AG10803 (cell line): ENCODE measurements at places on chromosomes 7 and 10.

GRCh38 chr7:7769710-7770627, 51.6 kb upstream of the RPA3 start:
- peak; percentile 51 for DNase-seq

- DNase-seq, result no peak
These were observed 399.3 kb downstream of the PPP1R3A start for GRCh38 chr7:113519472-113519871.

DNA sequence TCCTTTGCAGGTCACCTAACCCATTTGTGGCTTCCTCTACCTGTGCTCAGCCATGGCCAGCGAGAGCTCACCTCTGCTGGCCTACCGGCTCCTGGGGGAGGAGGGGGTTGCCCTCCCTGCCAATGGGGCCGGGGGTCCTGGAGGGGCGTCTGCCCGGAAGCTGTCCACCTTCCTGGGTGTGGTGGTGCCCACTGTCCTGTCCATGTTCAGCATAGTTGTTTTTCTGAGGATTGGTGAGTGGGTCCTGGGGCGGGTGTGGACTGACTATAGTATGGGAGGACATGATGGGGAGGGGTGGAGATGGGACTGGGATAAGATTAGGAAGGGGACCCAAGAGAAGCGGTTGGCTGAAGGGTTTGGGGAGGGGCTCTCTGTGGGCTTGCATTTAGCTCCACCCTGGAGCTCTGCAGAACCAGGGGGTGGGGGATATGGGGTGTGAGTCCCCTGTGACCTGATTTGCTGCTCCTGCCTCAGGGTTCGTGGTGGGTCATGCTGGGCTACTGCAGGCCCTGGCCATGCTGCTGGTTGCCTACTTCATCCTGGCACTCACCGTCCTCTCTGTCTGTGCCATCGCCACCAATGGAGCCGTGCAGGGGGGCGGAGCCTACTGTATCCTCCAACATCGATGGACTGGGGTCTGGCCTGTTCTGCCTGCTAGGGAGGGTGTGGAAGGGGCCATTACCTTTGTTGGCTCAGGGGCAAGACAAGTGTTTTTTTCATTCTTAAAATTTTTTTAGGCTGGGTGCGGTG, 1.8 kb downstream of the SLC12A9 start:
- no peak for DNase-seq

DNA sequence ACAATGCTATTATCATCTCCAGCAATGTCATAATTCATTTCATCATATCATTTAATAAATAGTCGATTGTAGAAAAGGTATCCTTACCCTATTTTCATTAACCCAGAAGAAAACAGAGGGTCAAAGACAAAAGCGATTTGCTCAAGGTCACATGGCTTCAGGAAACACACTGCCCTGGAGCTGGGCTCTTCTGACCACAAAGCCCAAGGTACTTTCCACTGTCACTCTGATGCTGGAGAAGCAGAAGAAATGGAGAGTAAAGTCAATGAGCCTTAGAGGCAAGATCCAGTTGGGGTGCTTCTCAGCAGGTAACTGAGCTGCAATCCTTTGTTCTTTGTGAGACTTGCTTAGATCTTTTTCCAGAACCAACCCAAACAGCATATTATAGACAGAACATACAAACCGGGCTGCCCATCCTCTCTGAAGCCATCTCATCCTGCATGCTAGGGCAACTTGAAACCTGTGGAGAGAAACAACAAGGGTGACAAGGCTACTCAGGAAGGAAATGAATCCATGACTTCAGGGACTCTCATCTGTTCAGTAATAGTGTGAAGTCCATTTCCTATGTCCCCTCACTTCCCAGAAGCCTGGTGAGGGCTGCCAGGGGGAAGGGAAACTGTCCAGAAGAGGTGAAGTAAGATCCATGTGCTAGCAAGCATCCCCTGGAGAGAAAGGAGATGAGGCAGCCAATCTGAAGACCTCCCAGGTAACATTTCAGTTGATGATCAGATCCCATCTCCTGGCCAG, 148.6 kb upstream of the SVIL start:
- DNase-seq, result no peak

GRCh38 chr10:52571018-52571417, 201.6 kb downstream of the MBL2 start:
- peak; percentile 48 for DNase-seq

- DNase-seq, result no peak
These were observed 1.0 kb upstream of the HOXA11 start for GRCh38 chr7:27185854-27186667.

DNA sequence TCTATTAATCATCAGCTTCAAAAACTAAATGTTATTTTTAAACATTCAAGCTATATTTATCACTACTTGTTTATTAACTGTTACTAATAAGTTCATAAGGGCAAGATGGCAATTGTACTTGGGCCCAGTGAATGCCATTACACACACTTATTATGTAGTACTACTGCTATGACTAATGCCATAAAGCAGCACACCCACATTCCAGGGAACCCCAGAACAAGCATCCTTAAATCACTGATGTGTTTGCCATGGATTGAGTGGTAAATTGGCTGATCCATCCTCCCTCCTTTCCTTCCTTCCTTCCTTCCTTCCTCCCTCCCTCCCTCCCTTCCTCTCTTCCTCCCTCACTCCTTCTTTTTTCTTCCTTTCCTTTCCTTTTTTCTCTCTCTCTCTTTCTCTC, 37.4 kb upstream of the RSU1 start:
- DNase-seq, result peak; percentile 56

DNA sequence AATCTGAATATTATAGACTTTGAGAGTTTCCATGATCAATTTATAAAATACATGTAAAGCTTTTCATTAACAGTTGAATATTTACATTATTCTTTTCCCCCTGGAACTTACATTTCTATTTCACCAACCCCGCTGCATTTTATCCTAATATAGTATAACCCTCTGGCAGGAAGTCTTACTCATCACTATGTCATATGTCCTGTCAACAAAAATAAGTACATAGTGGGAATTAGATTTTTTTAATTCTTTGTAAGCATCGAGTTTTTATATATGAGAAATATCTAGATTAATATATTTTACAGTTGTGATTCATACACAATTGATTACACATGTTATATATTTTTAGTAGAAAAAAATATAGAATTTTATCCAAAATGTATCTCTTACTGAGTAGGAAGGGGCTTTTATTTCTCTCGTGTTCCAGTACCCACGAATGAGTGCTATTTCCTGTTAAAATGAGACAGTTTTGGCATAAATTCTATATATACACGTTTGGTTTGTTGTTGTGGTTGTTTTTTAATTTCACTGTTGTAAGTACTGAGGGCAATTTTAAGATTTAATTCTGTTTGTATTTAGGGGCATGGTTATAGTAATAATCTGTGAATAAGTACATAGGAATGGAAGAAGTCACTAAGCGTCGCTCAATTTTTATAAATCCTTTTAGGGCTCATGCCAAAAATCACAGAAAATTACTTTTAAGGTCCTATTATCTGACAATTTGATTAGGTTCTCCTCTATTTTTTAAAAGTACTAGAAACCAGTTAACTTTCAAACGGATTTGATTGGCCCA, 87.1 kb downstream of the HECW1 start:
- peak; percentile 24 for DNase-seq

- no peak for DNase-seq
These were observed 10.6 kb upstream of the GPR37 start for GRCh38 chr7:124776153-124776552.

- no peak for DNase-seq
These were observed 5.5 kb upstream of the CTBP2 start for GRCh38 chr10:125165584-125166573.

GRCh38 chr10:76037531-76038155, 606.2 kb downstream of the LRMDA start:
- DNase-seq, result peak; percentile 89

- no peak for DNase-seq
These were observed 585.2 kb downstream of the GRID1 start for GRCh38 chr10:85781404-85781803.

- DNase-seq, result no peak
These were observed 71.9 kb upstream of the DIP2C start for GRCh38 chr10:761376-761775.

- DNase-seq, result no peak
These were observed at the start of gene NPSR1 for GRCh38 chr7:34657632-34658268. Gene NPSR1, plus strand, starts transcription at chr7:34658218. Its CDS starts 195 bp downstream, at chr7:34658413.

DNA sequence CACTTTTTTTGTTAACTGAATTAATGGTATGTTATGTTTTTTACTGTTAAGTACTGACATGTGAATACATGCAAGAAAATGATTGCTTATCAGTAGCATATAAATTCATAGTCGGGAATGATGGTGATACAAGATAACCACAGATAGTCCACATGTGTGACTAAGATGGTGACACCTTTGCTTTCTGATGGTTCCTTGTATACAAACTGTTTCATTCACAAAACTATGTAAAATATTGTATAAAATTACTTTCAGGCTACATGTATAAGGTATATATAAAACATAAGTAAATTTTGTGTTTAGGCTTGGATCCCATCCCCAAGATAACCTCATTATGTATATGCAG, 10.0 kb downstream of the CISD1 start:
- no peak for DNase-seq

DNA sequence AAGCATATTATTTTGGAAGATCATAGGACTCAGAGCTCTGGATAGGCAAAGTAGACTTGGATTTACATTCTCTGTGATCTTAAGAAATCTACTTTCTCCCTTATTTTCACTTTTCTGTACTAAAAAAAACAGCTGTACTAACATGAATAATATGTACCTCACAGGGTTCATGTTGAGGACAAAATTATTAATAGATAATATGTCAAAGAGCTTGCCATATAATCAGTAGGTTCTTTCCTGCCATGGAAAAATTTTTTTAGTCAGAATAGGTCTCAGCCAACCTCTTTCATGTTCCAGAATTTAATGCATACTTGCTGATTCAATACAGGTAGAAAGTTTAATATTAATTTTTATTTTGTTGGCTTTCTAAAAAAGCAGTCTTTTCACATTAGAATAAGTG, 780.3 kb upstream of the C7orf33 start:
- no peak for DNase-seq

GRCh38 chr10:48577158-48577557, 27.7 kb downstream of the ARHGAP22 start:
- no peak for DNase-seq

- DNase-seq, result no peak
These were observed 41.1 kb upstream of the FAM133B start for GRCh38 chr7:92631067-92631849.

DNA sequence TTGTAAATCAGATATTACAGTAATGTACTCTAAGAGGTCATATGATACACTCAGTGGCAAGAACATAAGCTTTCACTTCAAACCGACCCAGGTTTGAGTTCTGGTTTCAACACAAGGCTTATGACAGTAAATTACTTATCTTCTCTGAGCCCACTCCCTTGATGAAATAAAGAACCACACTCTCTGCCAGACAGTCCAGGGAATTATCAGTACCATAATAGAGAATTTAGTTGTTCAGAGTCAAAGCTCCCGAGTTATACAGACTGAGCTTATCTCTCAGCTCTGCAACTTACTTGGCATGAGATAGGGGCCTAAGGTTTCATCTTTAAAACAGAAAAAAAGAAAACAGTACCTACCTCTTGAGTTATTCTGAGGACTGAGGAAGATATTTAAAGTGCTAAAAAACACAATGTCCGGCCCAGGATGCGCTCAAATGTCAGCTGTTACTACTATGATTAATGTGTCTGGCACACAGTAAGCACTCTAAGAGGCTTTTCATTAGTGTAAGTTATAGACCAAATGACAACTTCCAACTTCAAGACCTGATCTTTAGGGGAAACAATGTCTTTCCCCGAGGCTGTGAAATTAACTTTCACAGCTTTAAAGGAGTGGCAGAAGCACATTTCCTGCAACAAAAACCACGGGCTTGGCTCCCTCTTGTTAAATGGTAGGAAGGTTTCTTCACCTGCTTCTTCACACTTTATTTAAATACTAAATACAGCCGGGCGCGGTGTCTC, 38.1 kb downstream of the UBE2H start:
- no peak for DNase-seq

GRCh38 chr7:84193747-84194146, 842 bp downstream of the SEMA3A start:
- DNase-seq, result no peak

- peak; percentile 98 for DNase-seq
These were observed 74.2 kb downstream of the EEPD1 start for GRCh38 chr7:36227223-36227622.

DNA sequence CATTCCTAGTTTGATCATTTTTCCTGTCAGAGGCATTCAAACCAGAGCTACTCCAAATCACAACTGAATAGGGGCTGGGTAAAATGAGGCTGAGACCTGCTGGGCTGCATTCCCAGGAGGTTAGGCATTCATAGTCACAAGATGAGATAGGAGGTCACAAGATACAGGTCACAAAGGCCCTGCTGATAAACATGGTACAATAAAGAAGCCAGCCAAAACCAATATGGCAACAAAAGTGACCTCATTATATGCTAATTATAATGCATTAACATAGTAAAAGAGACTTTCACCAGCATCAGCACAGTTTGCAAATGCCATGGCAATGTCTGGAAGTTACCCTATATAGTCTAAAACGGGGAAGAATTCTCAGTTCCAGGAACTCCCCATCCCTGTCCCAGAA, 37.3 kb downstream of the TWIST1 start:
- no peak for DNase-seq

GRCh38 chr10:132438091-132439024, 41.4 kb downstream of the PWWP2B start:
- no peak for DNase-seq

DNA sequence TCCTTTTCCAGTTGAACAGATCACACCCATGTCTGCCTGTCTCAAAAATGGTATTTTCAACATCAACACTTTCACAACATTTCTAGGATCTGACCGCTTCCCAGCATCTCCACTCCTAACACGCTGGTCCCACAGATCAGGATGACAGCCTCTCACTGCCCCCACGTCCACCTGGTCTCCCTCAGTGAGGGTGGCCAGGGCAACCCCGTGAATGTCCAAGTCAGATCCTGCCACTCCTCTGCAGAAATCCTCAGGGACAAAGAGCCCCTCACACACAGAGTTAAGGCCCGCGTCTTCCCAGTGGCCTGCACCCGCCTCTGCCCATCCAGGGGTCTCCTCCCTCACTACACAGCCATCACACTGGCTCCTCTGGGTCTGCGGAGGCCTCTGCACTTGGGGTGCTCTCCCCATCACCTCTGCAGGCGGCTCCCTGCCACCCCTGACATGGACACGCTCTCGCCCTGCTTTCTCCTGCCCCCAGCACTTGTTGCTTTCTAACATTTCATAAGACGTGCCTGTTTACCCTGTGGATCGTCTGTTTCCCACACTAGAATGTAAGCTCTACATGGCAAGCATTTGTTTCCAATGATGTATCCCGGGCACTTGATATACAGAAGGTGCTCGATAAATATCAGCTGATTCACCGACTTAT, 20.0 kb downstream of the GNA12 start:
- DNase-seq, result no peak
